ENCODE measurements at places on chromosomes 3 and 15.

DNA sequence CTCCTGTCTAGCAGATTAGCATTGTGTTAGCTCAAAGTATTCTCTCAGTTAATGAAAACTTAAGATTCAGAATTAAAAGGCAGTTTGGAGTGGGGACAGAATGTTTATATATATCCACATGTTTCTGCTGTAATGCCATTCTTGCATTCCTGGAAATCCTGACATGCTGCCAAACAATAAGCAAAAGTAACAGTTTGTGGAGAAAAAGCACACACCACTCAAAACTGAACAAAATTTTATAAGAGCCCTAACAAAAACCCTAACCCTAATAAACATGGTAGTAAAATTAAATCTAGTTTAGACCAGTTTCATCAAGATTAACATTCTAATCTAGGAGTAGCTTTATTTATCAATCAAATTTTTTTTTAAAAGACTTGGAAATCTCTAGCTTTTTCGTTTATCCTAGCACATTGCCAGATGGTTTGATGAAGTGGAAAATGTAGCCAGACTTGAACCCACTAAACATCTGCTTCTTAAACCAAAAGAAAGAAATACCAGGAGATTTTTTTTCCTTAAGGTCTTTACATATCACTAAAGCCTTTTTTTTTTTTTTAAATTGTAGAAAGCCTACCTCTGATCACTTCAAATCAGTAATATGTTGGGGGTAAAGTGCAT lies 3.7 kb downstream of the TCAIM start:
- DNase-seq: no peak

DNA sequence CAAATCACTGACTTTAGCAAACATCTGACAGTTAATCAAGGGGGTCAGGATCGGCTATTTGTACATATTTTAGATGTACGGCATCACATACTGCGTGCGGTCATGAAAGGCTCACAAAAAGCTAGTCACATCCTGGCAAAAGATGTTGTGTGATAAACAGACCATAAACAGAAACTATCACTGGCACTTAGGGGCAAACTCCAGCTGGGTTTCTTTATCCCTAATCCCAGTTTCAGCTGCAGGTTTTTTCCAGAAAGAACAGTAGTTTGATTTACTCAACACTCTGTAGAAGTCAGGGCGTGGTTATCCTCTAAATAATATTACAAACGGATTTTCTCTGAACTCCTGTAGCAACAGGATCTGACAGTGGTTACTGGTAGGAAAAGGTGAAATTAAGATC lies 112.4 kb upstream of the BHLHE40 start:
- DNase-seq: no peak

DNA sequence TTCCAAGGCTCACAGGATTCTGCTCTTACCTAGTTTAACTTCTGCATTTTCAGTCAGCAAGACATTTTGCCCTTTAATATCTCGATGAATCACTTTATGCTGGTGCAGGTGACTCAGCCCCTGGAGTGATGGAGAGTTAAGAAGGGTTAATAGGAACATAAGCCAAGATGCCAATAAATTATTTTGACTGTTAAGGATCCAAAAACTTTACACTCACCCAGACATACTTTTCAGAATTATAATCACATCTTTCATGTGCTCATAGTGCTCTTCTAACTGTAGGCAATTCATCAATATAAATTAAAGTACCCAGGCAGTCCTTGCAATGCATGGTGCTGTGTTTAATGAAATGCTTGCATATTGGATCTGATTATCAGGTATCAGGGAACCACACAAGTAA lies 164.1 kb upstream of the SLC2A2 start:
- DNase-seq: no peak

DNA sequence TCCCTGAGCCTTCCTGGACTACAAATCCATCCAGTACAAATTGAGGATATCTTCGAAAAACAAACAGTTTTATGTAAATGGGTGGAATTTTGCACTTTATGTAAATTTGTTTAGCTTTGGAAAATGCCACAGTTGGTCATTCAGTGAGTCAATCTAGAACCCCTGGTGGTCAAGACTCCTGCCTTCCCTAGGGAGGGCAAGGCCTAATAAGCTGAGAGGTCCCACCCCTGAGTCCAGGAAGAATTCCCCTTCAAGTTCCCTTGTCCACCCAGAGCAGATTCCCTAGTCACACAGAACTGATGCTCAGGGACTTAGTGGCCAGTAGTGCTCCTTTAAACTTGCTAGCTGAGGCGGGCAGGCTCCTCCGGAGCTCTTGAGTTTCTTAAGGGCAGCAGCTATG lies 6.1 kb upstream of the RUBCN start:
- DNase-seq: no peak

DNA sequence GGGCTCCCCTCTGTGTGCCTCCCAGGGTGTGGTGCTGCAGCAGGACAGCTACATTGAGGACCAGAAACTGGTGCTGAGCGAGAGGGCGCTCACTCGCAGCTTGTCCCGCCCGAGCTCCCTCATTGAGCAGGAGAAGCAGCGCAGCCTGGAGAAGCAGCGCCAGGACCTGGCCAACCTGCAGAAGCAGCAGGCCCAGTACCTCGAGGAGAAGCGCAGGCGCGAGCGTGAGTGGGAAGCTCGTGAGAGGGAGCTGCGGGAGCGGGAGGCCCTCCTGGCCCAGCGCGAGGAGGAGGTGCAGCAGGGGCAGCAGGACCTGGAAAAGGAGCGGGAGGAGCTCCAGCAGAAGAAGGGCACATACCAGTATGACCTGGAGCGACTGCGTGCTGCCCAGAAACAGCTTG lies 53.7 kb downstream of the KLHL25 start:
- no peak for DNase-seq

- no peak for DNase-seq
These were observed 44.3 kb upstream of the APEH start for GRCh38 chr3:49629866-49630265.

GRCh38 chr3:195916291-195916690 lies 7.9 kb upstream of the TNK2 start:
- DNase-seq: no peak

- peak; percentile 80 for DNase-seq
These were observed 9.2 kb upstream of the FNDC3B start for GRCh38 chr3:172030181-172030580.

GRCh38 chr15:67101911-67102598 lies 36.7 kb downstream of the SMAD3 start:
- no peak for DNase-seq

GRCh38 chr15:77901921-77902750 lies 175.4 kb downstream of the TBC1D2B start:
- DNase-seq: no peak

DNA sequence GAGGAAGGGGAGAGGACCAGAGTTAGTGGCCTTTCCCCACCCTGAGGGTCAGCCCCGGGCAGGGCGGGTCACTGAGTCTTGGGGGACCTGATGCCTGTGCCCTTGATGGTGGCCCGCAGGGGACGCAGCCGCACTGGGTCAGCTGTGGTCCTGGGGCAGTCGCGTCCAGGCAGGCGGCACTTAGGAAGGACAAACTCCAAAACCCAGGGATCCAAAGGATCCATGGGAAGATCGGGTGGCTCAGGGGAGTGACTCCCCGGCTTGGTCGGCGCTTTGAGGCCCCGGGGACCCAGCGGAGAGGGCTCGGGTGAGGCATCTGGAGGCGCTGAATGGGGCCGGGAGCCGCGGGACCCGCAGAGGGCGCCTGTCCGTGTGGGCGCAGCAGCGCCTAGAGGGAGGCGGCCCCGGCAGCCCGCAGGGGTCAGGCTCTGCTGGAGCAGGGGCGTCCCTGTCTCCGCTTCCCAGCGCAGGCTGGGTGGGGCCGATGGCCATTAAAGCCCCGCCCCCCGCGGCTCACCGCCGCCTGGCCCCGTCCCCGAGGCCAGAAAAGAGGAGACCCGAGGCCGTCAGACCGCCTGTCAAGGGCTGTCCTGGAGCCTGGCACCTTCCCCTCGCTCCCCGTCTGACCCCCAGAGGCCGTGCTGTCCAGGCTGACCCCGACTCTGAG lies 17.5 kb downstream of the CIDEC start:
- DNase-seq: no peak

GRCh38 chr15:25171111-25171811 lies 216.5 kb downstream of the SNRPN start:
- DNase-seq: no peak

DNA sequence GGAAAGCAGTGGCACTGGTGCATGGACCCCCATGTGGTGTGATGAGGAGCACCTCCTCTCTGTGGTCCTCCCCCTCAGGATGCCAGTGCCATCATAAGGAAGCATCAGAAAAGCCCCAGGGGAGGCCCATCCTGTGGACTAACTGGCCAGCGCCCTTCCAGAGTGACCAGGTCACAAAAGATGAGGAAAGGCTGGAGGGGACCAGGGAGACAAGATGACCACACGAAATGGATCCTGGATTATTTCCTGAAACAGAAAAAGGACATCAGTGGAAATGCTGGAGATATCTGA lies 56.4 kb downstream of the TPRA1 start:
- DNase-seq: no peak

GRCh38 chr15:70290708-70291107 lies 193.0 kb upstream of the TLE3 start:
- no peak for DNase-seq

GRCh38 chr15:67074886-67075229 lies 9.5 kb downstream of the SMAD3 start:
- no peak for DNase-seq

- peak; percentile 4 for DNase-seq
These were observed 53.4 kb downstream of the USP13 start for GRCh38 chr3:179706233-179706632.

DNA sequence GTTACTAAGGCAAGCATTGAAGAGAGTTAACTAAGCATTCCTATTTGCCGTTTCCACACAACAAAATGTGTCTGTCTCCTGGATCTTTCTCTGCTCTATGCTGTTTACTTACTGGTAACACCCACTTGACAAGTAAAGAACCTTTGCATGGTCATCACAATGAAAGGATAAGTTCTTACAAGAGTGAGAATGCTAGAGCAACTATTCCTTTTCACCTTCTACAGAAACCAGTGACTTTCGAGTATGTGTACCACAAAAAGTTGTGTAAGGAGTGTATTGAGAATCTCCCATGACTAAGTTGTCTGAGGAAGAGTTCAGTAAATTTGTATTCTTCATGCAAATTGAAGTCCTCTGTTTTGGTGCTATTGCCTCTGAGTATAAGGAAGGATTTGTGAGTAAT lies 10.8 kb downstream of the TIPARP start:
- DNase-seq: no peak

- DNase-seq: no peak
These were observed 8.2 kb upstream of the LCTL start for GRCh38 chr15:66573719-66574595.

DNA sequence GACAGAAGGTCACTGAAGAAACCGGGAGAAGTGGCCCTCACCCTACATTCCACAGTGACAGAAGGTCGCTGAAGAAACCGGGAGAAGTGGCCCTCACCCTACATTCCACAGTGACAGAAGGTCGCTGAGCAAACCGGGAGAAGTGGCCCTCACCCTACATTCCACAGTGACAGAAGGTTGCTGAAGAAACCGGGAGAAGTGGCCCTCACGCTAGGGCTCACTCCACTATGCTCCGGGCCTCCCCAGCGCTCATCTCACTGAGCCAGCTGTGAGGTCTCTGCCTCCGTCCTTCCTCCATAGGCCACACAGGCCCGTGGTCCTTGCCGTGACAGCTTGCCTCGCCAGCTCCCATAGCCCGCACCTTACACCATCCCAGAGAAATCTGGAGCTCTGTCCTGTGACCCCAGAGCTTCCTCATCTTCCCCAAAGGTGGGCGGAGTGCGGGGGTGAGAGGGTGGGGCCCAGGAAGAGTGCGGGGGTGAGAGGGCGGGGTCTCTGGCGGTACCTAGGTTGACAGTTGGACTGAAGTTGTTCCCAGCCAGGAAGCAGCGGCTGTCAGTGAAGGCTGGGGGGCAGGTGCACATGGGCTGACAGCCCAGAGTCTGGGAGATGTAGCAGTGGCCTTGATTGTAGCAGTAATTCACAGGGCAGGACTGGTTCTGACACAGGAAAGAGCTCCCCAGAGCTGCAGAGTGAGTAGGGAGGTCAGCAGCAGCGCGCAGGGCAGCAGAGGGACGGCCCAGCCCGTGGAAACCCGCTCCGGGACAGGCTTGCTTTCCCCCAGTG lies 32.0 kb downstream of the MUC20 start:
- no peak for DNase-seq

- DNase-seq: no peak
These were observed 96.8 kb downstream of the BBX start for GRCh38 chr3:107619549-107619948.

DNA sequence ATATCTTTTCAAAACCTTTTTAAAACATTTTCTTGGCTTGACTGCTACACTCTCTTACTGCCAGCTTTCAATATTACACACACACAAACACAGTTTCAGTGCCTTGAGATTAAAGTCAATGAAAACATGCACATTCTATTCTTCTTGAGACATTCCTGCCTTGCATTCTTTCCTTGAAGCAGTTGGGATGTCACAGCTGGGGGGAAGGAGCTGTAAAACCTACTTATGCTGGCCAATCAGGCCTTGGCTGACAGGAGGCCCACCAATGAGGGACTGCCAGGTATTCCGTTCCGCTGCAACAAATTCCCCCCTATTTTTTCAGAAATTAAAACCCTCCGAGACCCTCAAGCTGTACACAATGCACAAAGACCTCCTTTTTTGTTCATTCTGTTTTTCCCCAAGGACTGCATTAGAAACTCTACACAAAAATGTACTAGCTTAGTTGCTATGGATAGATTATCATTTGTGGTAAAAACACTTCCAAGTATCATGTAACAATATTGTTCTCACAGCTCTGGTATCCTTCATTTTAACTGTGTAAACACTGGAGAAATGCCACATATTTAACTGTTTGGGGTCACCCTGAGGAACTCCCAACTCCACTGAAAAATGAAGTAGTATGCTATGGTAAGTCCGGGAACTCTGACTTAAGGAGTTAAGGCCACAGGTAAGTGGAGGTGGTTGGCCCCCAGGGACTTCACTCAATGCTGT lies 18.5 kb downstream of the FSTL1 start:
- no peak for DNase-seq

GRCh38 chr15:64807051-64807749 lies 18.2 kb downstream of the PIF1 start:
- no peak for DNase-seq

DNA sequence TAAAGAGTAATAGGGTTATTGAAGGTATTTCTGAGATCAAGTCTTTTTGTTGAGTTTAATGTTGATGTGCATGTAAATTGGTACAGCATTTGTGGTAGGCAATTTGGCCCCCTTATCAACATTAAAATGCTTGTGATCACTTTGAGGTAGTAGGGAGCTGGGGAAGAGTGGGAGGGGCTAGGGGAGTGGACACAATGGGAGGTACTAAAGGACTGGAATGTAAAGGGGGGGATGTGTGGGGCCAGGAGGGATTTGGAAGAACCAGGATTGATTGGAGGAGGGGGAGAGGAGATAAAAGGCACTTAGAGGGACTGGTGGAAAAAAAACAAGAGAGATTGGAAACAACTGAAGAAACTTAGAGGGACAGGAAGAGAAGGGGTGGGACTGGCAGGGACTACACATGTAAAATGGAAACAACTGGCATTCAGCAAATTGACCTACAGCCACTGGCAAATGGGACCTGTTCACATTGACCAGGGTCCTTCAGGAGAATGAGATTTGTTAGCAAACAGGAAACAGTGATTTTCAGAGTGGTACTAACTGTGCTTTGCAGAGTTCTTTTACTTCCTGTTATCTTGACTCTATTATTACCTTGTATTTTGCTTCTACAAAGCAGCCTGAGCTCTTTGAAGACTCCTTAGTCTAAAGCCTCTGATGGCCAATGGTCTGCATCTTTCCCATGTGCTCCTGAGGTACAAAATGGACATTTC lies 47.8 kb upstream of the ZBTB38 start:
- no peak for DNase-seq
